Tibial artery (tissue), 4 donors: ENCODE measurements at places on chromosomes 12 and 14.

DNA sequence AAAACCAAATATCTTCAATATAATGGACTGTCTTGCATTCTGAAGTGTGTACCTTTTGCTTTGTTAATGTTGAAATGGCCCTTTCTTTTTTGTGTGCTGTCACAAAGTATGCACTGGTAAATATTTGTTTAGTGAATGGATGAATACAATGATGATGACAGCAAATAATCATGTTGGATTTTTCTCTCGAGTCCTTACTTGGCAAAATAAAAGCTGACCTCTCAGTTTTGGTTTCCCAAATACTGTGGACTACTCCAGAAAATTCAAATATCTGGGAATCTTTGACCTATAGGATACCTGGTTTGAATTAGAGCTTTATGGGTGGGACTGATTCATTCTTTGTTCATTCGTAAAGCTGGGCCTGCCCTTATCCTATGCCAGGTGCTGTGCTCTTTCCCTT lies 5.5 kb downstream of the UBE3B start:
- no peak for DNase-seq

GRCh38 chr14:46894476-46894875 lies 242.9 kb upstream of the RPL10L start:
- no peak for DNase-seq

DNA sequence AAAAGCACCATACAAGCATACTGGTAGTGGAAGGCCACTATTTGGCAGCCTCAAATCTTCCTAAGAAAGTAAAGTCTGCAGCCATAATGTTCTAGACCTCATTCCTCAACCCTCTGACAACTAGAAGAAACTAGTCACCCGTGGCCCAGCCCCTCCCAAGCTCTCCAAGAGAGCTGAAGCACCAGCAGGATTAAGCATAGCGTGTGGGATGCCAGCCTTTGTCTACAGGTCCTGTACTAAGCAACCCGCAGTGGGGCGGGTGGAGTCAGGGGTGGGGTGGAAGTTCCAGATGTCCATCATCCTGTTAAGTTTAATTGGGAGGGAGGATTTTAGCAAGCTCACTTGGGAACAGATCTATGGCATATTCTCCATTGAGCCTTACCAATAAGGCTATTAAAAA lies 14.2 kb downstream of the SLC11A2 start:
- DNase-seq = no peak

DNA sequence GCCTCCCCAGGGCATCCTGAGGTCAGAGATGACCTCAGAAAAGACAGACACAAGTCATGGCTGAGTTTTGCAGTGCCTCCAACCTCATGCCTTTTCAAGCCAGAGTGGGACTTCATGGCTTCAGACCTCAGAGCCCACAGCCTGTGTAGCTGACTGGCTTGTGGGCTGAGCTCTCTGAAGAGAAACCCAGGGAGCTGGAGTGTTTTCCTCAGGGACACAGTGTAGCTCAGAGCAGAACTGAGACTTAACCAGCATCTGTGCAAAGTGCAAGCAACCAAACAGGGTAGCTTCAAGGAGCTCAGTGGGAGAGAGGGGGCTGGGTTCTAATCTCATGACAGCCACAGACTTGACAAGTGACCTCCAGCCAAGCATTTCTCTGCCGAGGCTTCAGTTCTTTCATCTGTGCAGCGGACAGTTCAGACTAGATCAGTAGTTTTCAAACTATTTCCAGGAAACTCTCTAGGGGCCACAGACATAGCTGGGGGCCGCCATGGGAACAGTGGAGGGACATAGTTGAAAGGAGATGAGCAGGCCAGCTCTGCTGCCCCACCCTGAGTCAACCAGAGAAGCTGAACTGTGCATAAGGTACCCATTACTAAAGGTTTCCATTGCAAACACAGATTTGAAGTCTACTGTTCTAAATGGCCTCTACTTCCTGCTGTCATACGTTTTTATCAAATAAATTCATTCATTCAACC lies 80.0 kb downstream of the LGMN start:
- no peak for DNase-seq

DNA sequence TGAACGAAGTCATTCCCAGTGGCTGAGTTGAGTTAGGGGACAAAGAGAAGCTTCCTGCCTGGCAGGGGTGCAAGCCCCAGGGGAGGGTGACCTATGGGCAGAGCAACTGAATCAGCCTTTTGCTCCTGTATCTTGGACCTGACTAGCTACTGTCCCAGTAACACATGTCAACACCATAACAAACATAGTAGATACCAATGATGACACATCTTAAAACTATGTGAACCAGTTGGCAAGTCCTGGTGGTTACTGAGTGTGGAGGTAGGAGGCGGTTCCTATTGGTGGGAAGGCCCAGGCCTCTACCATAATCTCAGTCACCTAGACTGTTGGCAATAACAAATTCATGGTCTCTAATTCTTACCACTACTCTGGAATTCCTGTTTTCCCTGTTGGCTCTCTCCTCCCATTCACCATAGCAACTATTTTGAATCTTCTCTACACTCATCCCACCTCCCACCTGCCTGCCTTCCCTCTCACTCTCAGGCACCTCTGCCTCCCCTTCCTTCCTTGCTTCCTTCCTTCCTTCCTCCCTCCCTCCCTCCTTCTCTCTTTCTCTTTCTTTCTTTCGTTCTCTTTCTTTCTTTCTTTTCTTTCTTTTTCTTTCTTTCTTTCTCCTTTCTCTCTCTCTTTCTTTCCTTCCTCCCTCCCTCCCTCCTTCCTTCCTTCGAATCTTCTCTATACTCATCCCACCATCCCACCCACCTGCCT lies 8.1 kb upstream of the P2RX7 start:
- DNase-seq = no peak

GRCh38 chr14:69353168-69353567 lies 44.9 kb downstream of the ERH start:
- no peak for DNase-seq

GRCh38 chr14:21476523-21476924 lies 235 bp downstream of the RAB2B start:
- DNase-seq = no peak

DNA sequence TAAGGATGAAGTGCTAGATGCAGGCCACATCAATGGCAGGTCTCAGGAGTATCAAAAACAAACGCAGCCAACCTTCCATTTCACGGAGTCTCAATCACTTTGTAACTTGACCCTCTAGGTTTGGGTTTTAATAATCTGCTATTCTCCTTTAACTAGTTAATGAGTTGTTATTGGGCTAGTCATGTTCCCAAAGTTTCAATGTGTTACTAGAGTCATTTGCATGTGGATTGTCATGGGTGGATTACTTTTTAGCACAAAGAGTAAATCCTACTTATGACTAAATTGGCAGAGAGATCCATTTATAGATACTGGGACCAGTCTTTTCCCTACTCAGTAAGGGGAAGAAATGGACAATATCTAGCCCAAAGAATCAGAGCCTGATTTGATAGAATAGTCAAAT lies 151.0 kb downstream of the BCAT1 start:
- DNase-seq = no peak

GRCh38 chr12:12548713-12549112 lies 13.9 kb downstream of the DUSP16 start:
- DNase-seq = no peak

DNA sequence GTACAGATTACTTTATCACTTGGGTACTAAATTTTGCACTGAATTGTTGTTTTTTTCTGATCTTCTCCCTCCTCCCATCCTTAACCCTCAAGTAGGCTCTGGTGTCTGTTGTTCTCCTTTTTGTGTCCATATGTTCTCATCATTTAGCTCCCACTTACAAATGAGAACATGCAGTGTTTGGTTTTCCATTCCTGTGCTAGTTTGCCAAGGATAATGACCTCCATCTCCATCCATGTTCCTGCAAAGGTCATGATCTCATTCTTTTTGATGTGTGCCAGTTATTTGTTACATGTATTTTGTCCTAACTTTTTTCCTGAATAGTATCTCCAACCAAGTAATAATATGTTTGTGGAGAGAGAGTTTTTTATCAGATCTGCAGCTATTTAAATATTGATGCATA lies 44.2 kb downstream of the A2M start:
- DNase-seq = no peak

DNA sequence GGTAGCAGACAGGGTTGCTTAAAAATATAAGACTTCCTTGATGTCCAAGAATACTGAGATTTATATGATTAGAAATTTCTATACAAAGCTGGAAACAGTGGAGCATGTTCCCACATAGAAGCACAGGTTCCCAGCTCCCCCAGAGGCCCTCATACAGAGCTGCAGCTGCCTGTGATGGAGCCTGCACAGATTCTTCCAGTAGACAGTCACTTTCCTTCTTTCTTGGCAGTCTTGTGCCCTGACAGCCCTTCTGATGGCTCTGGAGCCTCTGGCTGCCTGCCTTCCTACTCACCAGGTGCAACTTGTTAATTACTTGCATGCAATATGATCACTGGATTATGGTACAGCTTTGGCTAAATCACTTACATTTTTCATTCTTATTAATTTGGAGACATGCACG lies 44.4 kb downstream of the BICD1 start:
- no peak for DNase-seq

DNA sequence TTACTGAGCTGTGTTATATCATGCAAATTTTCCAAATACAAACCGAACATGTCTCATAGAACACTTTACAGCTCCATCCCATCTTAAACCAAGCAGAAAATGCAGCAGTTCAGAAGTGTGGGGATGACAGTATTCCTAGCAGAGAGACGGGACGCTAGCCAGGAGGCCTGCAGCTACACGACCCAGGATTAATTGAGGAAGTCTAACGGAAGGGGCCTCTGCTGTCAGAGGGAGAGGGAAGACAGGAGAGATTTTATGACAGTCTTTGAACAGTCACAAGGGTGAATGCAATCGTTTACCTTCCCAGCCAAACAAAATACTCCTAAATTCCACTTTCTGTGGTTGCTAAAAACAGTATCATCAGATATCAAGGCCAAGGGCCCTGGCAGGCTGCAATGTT lies 261.9 kb downstream of the TMEM132D start:
- DNase-seq = no peak

- no peak for DNase-seq
Measured at GRCh38 chr12:5456906-5457305, 25.0 kb downstream of the NTF3 start.

DNA sequence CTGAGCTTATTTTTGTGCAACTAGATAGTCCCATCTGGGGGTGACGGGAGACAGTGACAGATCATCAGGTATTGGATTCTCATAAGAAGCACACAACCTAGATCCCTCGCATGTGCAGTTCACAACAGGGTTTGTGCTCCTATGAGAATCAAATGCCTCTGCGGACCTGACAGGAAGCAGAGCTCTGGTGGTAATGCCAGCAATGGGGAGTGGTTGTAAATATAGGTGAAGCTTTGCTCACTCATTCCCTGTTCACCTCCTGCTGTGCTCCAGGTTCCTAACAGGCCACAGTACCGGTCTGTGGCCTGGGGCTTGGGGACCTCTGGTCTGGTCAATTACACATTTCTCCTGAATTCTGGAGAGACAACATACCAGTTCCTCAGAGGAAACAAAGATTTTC lies 39.0 kb downstream of the GABARAPL1 start:
- no peak for DNase-seq

DNA sequence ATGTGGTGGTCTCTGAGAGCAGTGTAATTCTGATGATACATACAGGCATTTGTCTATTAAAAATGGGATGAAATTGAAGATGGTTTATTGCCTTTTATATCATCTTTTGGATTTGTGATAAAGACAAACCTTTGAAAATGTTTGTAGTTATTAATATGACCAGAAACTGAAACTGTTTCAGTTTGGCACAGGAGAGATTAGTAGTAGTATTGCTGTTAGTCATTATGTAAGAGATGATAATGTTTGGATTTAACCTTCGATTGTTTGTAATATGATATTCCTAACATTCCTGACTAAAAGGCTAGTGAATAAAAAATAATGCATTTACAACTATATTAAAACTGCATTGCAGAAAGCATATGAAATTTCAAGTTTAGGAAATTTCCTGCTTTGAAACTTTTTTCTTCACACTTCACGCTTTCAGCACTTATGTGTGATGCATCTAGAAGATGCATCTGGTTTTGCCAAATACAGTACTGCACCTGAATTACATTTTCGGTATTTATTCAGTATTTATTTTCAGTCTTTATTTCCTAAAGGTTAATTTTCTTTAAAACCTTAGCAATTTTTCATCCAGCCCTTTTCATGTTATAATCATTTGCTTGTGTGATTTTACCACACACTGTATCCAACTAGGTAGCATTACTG lies 25.5 kb downstream of the ADIPOR2 start:
- no peak for DNase-seq

- DNase-seq = no peak
Measured at GRCh38 chr12:47111392-47111778, 31.6 kb upstream of the AMIGO2 start.
